ENCODE measurements at places on chromosomes 7 and 10. TPM values are rescaled to one million over a fixed set of nuclear protein-coding genes. Genes with fewer than 3 reads are reported as not detected.

Gene CCDC3
- 6.8 TPM for total RNA-seq

DNA sequence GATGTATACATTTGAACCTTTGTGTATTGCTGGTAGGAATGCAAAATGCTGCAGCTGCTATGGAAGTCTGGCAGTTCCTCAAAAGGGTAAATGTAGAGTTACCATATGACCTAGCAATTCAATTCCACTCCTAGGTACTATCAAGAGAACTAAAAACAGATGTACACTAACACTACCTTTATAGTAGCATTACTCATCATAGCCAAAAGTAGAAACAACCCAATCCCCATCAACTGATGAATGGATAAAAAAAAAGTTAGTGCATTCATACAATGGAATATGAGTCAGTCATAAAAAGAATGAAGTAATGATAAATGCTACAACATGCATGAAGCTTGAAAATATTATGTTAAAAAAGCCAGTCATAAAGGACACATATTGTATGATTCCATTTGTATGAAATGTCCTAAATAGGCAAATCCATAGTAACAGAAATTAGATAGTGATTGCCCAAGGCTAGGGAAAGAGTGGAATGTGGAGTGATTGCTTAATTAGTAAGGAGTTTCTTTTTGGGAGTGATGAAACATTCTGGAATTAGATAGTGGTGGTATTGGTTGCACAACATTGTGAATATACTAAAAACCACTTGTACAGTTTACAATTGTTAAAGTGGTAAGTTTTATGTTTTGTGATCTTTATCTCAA, 96.4 kb upstream of the AOAH start:
- H3K36me3 ChIP-seq: no peaks in the 10 kb centered on the region
- no peaks in the 10 kb centered on the region for H3K27me3 ChIP-seq
- no peaks in the 10 kb centered on the region for H3K4me1 ChIP-seq
- DNase-seq: no peak

DNA sequence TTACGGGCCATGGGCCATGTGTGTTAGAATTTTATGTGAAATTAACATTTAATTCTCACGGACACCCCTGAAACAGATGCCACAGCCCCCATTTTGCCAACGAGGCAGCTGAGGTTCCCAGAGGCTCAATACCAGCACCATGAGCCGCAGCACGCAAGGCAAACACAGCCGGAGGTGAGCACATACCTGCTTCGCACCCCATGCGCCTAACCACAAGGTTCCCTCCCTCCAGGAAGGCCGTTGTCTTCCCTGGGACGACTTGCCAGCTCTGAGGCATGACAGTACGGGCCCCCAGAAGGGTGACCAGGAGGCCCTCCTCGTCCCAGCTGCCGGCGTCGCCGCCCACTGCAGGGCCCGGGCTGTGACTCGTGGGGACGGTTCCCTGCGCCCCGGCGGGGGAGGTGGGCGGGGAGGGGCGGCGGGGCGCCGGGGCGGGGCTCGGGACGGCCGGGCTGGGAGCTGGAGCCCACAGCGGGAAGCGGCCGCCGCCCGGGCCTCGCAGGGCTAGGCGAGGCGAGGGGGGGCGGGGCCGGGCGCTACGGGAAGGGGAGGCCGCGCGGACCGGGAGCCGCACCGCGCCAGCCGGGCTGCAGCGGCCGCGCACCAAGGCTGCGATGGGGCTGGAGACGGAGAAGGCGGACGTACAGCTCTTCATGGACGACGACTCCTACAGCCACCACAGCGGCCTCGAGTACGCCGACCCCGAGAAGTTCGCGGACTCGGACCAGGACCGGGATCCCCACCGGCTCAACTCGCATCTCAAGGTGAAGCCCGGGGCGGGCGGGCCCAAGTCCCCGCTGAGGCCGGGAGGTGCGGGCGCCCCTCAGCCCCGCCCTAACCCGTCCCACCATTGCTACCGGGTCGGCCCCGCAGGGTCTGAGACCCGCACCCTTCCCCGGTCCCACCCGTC, at the start of gene CAV2:
Gene CAV2, plus strand, starts transcription at position 571 of the 910 bp plus-strand sequence. Its CDS starts 44 bp downstream, at position 615.
- peak within 1 kb of the TSS; percentile 94 for H3K4me3 ChIP-seq
- H3K36me3 ChIP-seq: no peaks in the 10 kb centered on the region
- no peaks in the 10 kb centered on the region for H3K27me3 ChIP-seq
- peaks cover 29% of the 10 kb centered on the region for H3K4me1 ChIP-seq
- DNase-seq: peak; percentile 85

DNA sequence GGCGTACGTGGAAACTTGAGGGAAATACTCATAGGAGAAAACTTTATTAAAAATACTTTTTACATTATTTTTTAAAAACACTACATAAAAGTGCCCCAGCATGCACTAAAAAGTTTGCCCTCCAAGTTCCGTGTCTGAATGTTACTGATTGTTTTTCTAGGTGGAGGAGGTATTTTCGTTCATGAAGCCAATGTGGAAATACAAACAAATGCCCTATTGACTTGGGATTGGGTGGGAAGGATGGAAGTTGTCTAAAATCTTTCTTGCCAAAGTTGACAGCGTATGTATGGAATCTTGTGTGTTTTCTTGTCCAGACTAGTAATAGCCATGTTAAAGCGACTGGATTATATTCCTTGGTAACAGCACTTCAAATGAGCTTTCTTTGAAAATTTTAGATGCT, 1.2 kb downstream of the PROSER2 start:
- DNase-seq: no peak
- H3K4me3 ChIP-seq: no peak overlapping the region
- H3K4me1 ChIP-seq: peaks cover 9% of the 10 kb centered on the region
- H3K27me3 ChIP-seq: no peaks in the 10 kb centered on the region
- H3K27ac ChIP-seq: peak overlapping the region; percentile 75

Gene MAP3K8
- 14.1 TPM for total RNA-seq

GRCh38 chr7:158296798-158297104, 290.9 kb downstream of the PTPRN2 start:
- H3K4me3 ChIP-seq: no peak overlapping the region
- no peaks in the 10 kb centered on the region for H3K4me1 ChIP-seq
- H3K27ac ChIP-seq: no peak overlapping the region
- no peaks in the 10 kb centered on the region for H3K27me3 ChIP-seq
- DNase-seq: no peak
- H3K36me3 ChIP-seq: no peaks in the 10 kb centered on the region

Gene RGR
- not detected for total RNA-seq

Gene TDRD1
- total RNA-seq: not detected

DNA sequence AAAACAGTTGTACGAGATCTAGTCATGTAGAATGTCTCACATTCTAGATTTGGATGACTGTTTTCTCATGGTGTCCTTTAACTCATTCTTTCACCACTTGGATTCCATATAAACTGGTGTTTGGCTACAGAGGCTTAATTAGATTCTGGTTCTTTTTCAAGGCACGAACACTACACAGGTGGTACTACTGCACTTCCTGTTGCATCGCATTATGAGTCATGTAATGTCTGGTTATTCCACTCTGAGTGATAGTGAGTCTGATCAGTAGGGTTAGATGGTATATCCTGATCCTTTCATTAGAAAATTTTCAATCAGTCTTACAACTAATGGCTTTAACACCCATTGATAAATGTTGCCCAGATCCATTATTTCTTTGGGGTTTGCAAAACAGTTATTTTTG, 11.2 kb upstream of the AKAP9 start:
- DNase-seq: no peak
- H3K36me3 ChIP-seq: no peaks in the 10 kb centered on the region

DNA sequence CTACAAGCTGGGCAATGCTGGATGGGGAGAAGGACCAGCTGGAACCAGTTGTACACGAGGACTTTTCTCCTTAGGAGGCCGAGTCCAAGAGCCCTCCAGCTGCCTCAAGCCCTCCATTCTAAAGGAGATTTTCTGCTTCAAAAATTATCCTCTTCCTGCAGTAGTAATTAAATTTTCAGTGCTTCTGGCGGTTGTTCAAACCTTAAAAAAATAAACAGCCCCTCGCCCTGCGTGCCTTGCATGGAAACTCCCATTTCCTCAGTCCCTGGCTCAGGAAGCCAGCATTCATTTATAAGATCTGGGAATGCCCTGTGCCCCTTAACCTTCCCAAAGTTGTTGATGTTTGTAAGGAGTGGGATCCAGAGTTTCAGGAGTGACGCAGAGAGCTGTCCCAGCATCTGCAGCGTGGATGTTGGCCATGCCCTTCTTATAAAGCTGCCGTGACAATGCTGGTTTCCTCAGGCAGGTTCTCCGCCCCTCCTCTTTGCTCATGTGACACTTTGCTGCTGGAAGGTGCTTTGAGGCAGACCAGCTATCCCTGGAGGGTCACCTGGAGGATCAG, 24.0 kb upstream of the ACTR3B start:
- DNase-seq: no peak
- H3K27me3 ChIP-seq: no peaks in the 10 kb centered on the region
- H3K4me1 ChIP-seq: no peaks in the 10 kb centered on the region
- H3K36me3 ChIP-seq: no peaks in the 10 kb centered on the region
- H3K27ac ChIP-seq: no peak overlapping the region
- no peak overlapping the region for H3K4me3 ChIP-seq

DNA sequence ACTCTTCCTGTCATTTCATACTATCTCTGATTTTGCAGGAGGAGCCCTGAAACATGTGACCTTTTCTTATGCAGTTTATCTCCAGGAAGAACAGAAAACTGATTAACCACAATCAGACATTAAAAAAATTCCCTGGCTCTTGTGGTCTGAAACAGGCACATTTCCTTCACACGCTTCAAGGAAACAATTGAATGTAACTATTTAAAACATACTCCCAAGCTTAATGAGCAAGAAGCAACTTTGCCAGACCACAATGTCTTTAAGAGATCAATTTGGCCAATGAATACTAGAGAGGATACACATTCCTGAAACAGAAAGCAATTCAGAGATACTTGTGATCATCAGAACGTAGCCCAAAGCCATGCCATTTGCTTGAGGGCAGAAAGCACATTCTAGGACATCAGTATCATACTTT, 65.8 kb downstream of the PIP4K2A start:
- no peak overlapping the region for H3K4me3 ChIP-seq
- peak overlapping the region; percentile 30 for H3K27ac ChIP-seq
- H3K36me3 ChIP-seq: no peaks in the 10 kb centered on the region

- no peak overlapping the region for H3K4me3 ChIP-seq
- no peak overlapping the region for H3K27ac ChIP-seq
- no peaks in the 10 kb centered on the region for H3K27me3 ChIP-seq
These were observed 722.7 kb upstream of the CELF2 start for GRCh38 chr10:10294881-10295529.

GRCh38 chr7:157755741-157756140, 418.9 kb downstream of the DNAJB6 start:
- no peak for DNase-seq
- H3K4me1 ChIP-seq: no peaks in the 10 kb centered on the region
- H3K36me3 ChIP-seq: no peaks in the 10 kb centered on the region
- H3K27me3 ChIP-seq: no peaks in the 10 kb centered on the region
- H3K4me3 ChIP-seq: no peak overlapping the region

- DNase-seq: no peak
- no peak overlapping the region for H3K27ac ChIP-seq
- no peaks in the 10 kb centered on the region for H3K27me3 ChIP-seq
- no peaks in the 10 kb centered on the region for H3K36me3 ChIP-seq
- H3K4me3 ChIP-seq: no peak overlapping the region
- H3K4me1 ChIP-seq: no peaks in the 10 kb centered on the region
These were observed 26.5 kb upstream of the GOT1 start for GRCh38 chr10:99456931-99457288.

Gene ANKRD2
- not detected for total RNA-seq

DNA sequence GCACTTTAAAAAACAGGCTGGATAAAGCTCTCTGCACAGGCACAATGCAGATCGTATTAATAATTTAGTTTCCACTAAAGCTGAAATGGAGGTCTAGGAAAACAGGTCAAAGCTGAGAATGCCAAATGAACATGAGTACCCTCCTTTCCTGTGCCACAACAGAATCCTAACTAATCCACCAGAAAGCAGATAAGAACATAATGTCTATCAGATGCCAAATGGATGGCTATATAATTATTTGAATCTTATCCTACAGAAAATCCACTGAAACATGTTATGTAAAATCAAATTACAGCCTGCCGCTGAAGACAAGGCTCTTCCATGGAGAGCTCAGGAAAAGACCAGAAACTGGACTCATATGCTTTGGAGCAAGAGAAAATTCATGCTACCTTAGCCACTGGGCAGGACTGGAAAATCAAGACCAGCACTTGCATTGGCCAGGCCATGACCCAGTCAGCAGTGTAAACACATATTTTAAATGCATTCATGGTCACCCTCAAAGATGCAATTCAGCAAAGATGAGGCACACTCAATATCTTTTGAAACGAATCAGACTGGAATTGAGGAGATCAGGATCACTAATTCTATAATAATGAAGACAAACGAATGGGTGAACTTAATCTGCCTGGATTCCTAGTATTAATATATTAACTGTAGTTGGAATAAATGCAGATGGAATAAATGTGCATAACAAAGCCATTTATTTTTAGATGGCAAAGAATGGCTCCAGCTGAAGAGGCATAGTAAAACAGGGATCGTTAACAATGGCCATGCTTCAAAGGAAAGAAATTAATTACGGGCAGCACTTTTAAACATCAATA, 13.2 kb downstream of the ANK3 start:
- peaks cover 5% of the 10 kb centered on the region for H3K4me1 ChIP-seq
- no peak overlapping the region for H3K27ac ChIP-seq
- H3K36me3 ChIP-seq: no peaks in the 10 kb centered on the region
- H3K4me3 ChIP-seq: no peak overlapping the region
- DNase-seq: no peak

DNA sequence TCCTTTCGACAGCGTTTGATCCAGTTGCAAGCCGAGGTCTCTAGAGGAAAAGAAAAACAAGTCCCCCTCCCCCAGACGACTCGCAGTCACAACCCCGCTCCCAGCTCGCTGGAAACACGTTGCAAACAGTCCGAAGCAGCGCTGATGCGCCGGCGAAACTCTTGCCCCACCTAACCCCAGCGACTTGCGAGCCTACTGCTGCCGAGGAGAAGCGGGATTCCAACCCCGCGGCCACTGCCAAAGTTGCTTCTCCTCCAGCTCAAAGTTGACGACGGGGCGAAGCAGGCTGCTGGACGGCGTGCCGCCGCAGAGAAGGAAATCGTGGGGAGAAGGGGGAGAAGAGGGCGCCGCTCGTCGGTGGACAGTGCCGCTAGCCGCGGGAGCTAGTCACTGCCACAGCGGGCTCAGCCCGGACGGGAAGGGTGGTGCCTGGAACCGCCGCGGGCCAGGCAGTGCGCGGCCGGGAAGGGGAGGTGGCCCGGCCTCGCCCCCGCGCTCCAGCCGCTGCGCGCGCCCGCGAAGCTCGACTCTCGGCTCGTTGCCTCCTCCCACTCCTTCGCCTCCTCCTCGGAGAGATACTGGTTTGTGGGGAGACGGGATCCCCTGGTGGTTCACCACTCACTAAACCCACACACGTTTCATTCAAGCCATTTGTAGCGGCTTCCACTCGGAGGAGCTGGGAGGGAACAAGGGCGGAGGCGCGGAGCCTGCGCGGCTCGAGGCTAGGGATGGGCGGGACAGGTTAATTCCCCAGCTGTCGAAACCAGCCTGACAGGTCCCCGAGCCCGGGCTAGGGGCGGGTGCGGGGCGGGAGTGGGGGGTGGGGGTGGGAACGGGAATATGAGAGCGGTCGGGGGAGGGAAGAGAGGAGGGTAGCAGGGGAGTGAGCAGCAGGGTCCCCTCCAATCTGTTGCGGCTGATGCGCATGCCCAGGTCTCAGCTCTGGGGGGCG, at the start of gene GPR37:
Gene GPR37, minus strand, starts transcription at position 392 of the 952 bp plus-strand sequence. CDS start 816 bp downstream, outside the sequence.
- H3K4me1 ChIP-seq: peaks cover 21% of the 10 kb centered on the region
- peak within 1 kb of the TSS; percentile 39 for H3K4me3 ChIP-seq
- H3K36me3 ChIP-seq: no peaks in the 10 kb centered on the region
- H3K27me3 ChIP-seq: peaks cover 4% of the 10 kb centered on the region

GRCh38 chr7:80593869-80594586, 44.4 kb upstream of the CD36 start:
- no peaks in the 10 kb centered on the region for H3K27me3 ChIP-seq
- H3K4me3 ChIP-seq: no peak overlapping the region
- H3K27ac ChIP-seq: no peak overlapping the region

- H3K27me3 ChIP-seq: no peaks in the 10 kb centered on the region
- no peak overlapping the region for H3K27ac ChIP-seq
- no peak for DNase-seq
- no peaks in the 10 kb centered on the region for H3K36me3 ChIP-seq
These were observed 16.1 kb downstream of the GNAI1 start for GRCh38 chr7:80150611-80151273.

Data from thyroid gland (tissue), 4 donors.